8988T (cell line): ENCODE measurements at places on chromosomes 3 and 15.

DNA sequence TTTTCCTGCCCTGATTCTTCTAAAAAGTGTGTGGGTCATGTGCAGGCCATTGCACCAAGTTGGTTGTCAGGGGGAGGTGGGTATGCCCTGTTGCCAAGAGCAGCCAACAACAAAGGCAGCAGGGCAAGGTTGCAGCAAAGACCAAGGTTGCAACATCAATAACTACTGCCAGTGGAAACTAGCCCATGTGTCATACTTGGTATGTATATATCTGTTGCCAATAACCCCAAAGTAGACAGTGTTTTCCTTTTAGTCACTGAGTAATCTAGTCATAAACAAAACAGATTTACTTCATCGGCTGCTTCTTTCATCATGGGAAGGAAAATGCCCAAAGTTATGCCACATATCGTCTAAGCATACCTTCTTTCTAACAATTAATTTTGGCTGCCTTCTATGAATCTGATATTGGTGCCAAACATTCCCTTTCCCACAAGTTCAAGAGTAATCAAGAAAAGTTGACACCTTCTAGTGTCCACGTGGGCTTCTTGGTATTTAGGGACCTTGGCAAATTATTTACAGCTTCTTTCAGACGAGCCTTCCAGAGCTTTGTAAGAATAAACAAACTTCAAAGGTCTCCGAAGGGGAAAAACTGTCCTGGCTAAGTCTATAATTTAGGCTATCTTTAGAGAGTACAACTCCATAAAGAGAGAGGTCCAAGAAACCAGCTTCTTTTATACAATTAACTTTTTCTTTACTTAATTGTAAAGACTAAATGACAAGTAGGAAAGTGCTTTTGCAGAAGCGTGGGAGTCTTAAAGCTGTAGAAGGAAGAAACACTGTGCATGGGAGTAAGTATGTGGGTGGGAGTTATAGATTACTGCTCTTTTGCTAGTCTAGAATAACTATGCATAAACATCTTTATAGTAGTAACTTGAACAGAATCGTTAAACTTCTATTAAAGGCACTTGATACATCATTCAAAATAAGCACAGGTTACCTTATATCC is 10.0 kb upstream of the MBNL1 start:
- DNase-seq = no peak

DNA sequence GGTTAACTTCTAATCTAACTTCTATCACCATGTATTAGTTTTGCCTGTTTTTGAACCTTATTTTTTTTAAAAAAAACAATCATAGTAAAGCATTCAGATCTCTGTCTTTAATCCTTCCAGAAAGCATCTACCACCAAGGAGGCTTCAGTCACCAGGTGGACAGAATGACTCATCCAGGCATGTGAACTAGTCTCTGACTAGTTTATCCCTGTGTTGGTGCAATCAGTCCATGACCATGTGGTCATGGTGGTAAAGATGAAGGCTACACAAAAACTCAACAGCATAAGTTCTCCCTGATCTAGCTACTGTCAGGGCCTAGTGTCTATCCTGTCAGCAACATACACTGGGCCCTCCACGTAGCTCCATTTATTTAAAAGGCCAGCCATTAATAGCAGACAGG is 750.6 kb downstream of the AGBL1 start:
- DNase-seq = no peak

DNA sequence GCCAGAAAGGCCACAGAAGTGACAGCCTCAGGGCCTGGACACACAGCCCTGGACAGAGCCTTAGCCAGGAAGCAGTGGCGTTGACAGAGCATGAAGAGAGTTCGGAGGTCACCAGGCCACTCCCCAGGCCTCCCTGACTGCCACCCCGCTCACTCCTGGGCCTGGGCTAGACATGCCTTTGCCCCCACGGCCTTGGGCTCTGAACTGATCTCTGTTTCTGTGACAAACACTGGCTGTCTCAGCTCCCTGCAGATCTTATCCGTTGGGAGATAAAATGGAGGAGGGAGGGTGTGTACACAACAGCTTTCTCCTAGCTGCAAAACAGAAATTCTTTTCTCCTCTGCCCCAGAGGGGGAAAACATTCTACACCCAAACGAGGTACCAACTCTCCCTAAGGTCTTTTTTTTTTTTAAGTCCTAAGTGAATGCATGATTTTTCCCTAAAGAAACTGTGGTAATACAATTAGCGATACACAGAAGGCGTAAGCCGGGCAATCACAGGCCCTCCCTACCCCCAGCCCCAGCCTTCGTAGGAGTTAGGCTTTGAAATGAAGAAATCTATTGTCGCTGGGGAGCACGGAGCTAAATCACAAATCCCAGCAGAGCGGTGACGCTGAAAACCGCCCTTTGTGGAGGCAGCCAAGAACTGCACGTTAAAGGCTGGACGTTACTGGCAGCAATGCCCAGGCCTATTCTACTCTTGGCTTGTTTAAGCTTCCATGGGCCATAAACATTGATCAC is 45.0 kb downstream of the SRGAP3 start:
- DNase-seq = no peak

- DNase-seq = no peak
Measured at GRCh38 chr3:185718736-185719593, 105.9 kb downstream of the IGF2BP2 start.

DNA sequence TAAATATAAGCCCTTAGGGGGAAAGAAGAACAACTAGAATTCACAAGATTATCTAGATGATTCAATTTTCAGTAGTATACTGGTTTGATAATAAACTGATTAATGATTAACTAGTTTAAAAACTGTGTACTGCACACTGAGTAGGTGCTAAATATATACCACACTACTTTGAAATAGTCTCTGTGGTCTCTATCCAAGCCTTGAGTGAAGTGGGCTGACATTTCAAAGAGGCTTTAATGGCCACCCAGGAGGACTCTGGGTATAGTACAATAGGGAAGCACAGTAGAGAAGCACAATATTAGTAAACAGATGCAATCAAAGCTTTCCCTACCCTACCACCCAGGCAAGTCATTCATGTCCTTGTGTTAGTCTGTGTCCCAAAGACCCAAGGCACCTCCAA is 46.7 kb downstream of the FILIP1L start:
- DNase-seq = no peak

DNA sequence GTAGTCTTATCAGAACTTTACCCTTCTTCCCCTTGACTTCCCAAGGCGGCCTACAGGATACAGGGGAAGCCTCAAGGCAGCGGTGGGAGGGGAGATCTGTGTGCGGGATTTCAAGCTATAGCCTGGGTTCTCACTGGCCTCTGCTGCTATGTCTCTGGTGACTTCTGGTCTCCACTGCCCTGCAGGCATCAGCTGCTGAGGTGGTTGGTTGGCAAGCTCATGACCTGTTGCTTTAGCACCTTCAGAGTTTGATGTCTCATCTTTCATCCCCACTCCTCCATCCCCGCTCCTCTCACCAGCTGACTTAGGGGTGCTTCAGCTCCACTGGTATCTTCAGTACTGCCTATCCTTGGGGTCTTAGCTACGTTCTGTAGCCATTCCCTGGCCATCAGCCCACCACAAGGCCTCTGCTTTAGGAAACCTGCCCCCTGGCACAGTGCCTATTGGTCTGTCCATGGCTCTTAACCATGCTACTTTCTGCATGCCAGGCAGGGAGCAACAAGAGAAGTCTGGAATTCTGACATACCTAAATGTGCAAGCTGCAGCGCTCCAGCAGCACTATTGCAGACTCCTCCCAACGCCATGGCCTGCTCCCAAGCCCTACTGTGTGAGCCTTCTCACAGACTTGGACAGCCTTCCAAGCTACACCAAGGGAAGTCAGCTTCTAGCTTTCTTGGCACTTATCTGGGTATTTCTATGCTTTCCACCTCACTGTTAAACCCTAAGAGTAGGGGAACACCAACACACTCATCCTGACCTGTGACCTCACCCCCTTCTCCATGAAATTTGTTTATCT is 1.8 kb upstream of the YEATS2 start:
- DNase-seq = no peak

DNA sequence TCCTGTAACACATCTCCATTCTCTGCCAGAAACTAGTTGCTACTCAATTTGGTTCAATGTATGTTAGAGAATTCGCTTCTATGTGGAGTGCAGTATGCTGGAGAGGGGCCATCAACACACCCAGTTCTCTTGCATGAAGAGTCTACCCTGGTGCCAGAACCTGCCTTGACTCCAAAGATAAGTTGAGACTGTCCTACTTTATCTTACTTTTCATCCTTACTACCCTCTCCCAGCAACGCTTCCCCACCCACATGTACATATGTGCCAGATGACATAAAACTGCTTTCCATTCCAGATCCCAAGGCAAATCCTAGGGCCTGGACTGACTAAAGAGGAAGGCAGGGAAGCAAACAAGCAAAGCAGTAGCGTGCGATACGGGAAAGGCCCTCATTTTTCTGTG is 442.6 kb upstream of the THRB start:
- no peak for DNase-seq

GRCh38 chr3:177475356-177475665 is 278.0 kb upstream of the TBL1XR1 start:
- DNase-seq = no peak

- no peak for DNase-seq
Measured at GRCh38 chr3:36097209-36097608, 283.1 kb upstream of the STAC start.

DNA sequence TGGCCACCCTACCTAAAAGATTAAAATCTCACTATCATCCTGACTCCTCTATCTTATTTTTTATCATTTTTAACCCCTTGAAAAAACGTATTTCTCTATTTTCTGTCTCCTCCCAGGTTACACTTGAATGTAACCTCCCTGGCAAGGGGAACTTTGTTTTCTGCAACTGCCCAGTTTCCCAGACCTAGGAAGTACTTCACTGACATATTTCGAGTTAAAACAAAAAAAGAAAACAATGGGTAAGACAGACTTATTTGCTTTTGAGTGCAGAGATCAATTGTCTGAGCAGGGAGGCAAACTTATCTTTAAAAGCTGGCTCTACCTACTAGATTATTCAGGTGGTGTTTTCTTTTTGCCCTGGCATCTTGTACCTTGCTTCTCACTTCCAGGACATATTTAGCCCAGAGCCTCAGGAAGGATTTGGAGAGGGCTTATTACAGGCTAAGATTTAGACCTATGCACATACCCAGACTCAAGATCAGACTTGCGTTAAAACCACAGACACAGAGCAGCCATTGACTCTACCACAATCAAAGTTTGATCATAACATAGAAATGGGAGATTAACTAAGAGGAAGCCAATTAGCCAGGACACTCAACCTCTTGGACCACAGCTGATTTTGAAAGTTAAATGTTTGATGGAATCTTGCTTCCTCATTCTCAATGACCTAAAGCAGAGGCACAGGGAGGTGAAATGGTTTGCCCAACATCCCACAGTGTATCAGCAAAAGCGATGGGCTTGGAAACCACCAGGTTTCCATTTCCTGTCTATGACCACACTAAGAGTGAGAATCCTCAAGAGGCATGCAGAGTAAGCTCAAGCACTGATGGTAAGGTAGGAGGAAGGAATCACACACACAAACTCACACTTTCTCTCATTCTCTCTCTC is 169.5 kb upstream of the THBS1 start:
- DNase-seq = no peak

DNA sequence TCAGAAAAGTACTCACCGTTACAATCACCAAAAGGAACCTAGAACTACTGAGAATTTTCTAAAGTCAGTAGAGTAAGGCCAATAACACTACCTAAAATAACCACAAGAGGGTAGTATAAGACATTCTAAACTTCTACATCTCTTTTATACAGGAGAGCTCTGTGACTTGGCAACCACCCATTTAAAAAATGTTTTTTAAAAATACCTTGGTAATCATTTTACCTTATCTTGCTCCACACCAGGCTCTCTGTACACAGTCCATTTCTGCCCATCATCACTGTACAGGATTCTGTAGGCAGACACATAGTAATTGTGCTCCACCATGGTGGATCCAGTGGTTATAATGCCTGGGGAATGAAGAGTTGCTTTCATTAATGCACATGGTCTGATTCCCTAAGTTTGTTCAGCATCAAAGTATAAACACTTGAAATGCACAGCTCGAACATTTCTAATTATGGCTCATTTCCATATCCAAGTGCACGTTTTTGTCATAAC is 54.5 kb downstream of the ST3GAL6 start:
- no peak for DNase-seq

DNA sequence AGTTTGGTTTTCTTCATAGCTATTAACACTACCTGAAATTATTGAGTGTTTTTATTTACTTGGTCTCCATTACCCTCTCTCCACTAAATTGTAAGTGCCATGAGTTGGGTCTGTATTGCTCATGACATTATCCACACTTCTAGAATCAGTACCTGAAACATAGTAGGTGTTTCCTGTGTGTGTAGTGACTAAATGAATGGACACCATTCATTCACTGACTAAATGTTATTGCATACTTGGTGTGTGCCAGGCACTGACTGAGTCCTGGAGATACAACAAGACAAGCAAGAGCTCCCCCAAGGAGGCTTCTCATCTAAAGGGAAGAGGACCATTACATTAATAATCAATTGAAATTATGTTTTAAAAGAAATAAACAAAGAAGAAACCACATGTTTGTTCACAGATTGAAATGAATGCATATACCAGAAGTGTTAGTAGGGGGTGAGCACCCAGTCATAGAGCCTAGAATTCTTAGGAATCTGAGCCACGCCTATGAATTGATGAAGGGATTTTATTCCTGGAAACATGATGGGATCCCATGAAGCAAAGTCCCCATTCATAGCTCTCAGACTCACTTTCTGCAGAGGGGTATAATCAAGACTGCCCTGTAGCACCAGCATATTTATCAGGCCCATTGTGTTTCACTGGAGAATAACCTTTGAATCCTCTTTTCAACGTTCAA is 31.7 kb upstream of the ATOSA start:
- DNase-seq = no peak

GRCh38 chr15:63968122-63968524 is 78.2 kb downstream of the DAPK2 start:
- no peak for DNase-seq

DNA sequence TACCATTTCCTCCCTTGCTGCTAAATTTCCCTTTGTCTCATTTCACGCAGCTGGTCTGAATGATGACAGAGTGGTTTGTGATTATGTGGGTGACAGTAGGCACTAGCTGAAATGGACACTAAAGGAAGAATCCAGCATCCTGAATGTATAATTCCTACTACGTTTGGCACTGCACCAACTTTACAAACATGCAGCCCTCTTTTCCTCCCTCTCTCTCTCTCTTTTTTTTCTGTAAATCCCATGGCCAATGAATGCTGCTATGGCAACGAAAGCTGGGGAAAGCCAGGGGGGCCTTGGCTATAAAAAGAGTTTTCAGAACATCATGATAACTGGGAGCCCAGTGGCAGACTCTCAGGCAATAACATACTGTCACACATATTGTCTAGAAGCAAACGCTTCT is 367.2 kb upstream of the AGTR1 start:
- no peak for DNase-seq

DNA sequence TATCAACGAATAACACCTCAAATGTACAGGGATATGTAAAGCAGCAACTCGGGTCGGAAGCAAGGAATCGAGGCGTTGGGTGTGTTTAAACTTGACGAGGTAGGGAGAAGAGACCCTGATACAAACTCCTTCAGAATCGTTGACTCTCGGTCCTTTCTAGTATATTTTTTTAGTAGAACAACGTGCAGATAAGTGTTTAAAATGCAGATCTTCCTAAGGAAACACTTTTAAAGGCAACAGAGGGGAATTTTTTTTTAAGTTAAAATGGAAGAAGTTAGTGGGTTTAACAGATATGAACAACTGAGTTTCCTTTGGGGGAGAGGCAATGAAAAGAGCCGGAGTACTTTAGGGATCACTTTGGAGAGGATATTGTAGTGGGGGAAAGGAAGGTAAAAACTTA is 1.1 kb upstream of the KPNA4 start:
- DNase-seq = no peak

GRCh38 chr3:88059380-88060170 is 520 bp downstream of the ZNF654 start:
- DNase-seq = no peak

GRCh38 chr15:52163321-52164190 is 27.6 kb downstream of the GNB5 start:
- DNase-seq = no peak
